ENCODE measurements at places on chromosomes 16 and 17.

GRCh38 chr17:67244431-67245072 is 444 bp downstream of the HELZ start:
- no peak for DNase-seq

- DNase-seq, result no peak
These were observed 12.4 kb downstream of the ALOX12B start for GRCh38 chr17:8075081-8075480.

DNA sequence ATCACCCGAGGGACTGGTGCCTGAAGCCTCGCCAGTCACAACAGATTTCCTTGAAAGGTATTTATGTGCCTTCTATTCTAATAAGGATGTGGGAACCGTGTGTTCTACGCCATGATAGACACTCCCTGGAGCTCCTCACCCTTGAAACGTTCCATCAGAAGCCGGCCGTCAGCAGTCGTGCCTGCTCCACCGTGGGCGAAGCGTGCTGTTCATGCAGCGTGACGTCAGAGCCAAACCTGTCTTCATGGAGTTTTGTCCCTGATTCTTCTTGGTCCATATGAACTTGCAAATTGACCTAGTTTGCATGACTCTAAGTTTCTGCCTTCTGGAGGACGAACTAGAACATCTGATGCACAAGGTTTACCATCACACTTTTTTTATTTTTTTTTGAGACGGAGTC is 4.5 kb upstream of the PPP1R27 start:
- DNase-seq, result no peak

DNA sequence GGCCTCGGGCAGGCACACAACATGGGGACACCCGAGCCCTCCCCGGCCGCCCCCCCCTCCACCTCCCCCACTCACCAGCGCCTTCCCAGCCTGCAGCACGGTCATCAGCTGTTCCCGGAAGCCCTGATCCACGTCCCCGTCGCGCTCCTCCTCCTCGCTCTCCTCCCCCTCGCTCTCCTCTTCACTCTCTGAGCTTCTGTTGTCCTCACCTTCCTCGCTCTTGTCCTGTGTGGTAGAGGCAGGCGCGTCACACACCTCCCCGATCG is 10.3 kb downstream of the MYBBP1A start:
- no peak for DNase-seq

GRCh38 chr17:15479703-15480102 is 12.3 kb upstream of the CDRT4 start:
- DNase-seq, result no peak

GRCh38 chr17:76265624-76266243 is 586 bp downstream of the UBALD2 start:
- DNase-seq, result peak; percentile 65

- DNase-seq, result peak; percentile 66
These were observed 165.4 kb downstream of the AIPL1 start for GRCh38 chr17:6269478-6269877.

- no peak for DNase-seq
These were observed 16.5 kb downstream of the CRISPLD2 start for GRCh38 chr16:84836234-84836647.

DNA sequence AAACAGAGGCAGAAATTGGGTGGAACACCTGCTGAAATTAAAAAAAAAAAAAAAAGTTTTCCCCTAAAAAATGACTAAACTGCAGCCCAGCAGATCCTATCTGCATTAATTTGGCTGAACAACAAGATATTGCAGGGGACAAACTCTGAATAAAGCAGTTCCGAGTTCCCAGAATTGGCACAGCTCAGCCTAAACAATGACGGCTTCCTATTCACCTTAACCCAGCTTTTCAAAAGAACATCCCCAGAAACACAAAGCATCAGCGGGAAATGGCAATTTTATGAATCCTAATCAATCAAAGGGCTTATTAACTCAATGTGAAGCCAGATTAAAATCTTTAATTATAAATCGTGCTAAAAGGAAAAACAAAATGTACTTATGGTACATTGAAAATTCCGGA is 497.8 kb upstream of the ZFHX3 start:
- DNase-seq, result no peak

DNA sequence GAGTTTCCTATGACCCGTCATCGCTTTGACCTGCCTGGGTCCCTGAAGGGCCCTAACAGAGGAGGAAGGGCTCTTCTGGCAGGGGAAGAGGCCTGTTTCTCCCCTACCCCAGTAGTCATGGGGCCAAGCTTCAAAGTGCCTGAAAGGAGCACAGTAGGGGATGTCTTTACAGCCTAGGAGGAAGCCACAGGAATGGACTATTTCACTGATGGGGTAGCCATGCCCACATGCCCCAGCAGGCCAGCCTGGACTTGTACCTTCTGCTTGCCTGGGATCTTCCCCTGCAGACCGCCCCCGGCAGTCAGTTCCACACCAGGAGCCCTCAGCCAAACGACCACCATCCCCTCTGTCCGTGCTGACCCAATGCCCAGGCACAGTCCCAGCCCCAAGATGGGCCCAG is 41.8 kb upstream of the PEMT start:
- DNase-seq, result no peak

DNA sequence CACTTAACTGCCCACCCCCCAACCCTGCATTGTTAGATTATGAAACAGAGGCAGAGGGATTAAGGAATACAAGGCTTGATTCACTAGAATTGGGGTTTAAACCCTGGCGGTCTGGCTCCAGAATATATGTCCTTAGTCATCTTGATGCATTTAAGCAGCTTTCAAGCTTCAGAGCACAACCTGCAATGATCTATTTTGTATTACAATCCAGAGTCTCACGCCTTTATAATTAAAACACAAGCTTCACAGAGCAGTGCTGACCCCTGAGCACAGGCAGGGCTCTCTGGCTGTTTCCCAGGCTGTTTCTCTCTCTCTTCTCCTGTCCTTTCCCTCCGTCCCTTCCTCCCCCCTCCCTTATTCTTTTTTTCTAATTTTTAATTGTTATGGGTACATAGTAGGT is 209.1 kb downstream of the SPECC1 start:
- no peak for DNase-seq

DNA sequence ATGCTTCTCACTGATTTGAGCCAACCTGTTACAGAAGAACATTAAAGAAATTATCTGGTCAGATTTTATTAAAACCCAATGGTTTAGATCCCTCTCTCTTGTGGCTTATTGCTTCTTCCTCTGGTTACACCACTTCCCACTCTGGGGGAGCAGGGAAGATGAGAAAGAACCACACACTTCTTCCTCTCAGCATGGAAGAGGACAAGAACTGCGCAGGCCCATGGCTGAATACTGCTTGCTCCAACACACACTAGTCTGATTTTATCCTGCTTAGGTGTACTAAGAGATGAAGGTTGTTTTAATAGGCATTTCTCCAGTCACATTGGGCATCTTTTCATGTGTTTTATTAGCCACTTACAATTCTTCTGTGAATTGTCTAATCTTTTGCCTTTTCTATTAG is 27.6 kb downstream of the MAP3K3 start:
- DNase-seq, result no peak

DNA sequence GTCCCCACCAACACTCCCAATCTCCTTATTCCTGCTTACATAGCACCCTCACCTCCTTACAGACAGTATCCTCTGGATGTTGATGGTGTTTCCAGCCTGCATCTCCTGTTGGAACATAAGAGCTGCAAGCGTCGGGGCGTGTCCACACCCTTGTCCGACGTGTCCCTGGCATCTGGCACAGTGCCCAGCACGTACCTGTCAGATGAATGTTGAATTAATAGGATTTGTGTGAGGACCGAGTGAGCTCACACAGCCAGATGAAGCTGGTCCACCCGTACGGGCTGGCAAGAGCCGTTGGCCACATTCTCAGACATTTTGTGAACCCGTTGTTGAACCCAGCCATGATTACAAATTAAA is 12.2 kb upstream of the CBX4 start:
- DNase-seq, result no peak

- DNase-seq, result no peak
These were observed 284.6 kb upstream of the KIF2B start for GRCh38 chr17:53538129-53538617.

DNA sequence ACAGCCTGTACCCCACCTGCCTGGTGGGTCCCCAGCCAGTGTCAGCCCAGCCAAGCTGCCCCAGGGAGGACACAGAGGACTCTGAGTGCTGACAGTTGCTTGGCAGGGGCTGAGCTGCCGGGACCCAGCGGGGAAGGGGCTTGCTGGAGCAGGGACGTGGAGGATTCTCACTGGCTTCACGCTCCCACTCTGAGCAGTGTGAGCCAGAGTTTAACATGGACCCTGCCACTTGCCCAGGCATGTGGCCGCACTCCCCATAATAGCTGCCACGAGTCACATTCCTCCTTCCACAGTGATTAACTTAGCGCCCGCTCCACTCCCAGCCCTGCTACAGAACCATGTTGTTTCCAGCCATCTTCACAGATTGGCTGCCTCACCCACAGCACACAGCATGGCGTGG is 31.2 kb downstream of the SREBF1 start:
- no peak for DNase-seq

- no peak for DNase-seq
These were observed 35.7 kb upstream of the GSG1L start for GRCh38 chr16:28098959-28099945.

GRCh38 chr16:54135361-54136275 is 151.0 kb downstream of the IRX3 start:
- DNase-seq, result no peak

DNA sequence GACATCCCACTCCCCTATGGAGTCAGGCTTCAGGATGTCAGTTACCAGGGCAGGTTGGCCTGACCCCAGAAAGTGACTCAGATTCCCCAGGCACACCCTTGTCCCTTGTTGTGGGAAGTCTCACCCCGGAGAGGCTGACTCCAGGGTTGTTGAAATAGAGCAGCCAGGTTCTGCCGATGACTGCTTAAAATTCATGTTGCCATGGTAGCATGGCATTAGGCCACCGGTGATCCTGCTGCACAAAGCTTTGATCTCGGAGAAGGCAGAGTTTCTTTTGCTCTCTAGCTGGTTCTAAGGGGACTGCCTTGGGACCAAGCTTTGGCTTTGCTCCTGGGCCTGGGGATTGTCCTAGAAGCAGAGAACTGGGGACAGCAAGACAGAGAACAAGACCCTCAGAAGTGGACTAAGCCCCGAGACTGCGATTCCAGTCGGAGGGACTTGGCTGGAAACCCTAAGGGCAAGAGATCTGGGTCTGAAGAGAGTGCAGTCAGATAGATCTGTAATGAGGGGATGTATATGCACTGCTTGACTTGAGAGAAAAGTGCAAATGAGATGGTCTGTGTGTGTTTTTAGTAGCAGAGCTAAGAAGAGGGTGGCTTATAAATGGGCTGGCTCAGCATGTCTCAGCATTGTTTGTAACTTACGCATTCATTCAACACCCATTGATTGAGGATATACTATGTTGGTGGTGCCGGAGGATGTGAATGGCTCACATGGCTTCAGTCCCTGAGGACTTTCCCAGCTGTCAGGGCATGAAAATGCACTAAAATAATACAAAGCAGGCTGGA is 106.9 kb downstream of the RGS9 start:
- peak; percentile 28 for DNase-seq

Measured in activated naive CD4-positive, alpha-beta T cell treated with anti-CD3 and anti-CD28 coated beads for 36 hours (primary cell).